H54 (cell line): ENCODE measurements at places on chromosomes 2 and 18.

- DNase-seq = no peak
These were observed 156.2 kb upstream of the CELF4 start for GRCh38 chr18:37721544-37722522.

DNA sequence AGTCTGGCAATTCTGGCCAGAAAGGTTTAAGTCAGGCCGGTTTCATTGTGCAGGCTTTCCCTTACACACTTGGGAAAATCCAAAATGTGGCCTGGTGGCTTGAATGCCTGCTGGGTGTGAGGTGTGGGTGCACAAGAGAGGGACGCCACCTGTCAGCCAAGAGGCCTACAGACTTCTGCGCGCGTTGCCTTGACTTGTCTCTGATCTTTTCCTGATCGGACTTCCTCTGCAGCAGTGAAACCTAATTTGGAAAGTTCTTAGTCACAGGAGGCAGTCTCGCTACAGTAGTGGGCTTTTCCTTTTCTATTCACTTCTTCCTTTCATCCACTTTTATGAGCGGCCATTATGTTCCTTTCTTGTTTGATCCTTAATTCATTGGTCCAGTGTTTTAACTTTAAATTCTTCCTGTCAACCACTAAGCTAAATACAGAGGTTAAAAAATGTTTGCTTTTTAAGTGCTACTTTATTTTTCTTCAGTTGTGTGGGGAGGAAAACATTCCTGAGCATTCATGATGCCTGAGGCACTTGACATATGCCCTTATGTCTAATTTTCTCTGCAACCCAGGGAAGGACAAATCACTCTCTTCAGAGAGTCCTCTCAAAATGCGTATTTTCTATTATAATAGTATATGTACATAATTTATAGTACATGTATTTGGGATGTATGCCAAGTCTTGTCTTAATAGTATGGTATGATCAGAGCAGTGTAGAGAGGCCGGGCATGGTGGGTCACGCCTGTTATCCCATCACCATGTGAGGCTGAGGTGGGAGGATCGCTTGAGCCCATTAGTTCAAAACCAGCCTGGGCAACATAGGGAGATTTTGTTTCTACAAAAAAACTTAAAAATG is 128.9 kb downstream of the WDSUB1 start:
- no peak for DNase-seq

- DNase-seq = no peak
These were observed 1208.6 kb upstream of the ZEB2 start for GRCh38 chr2:145728511-145728910.

DNA sequence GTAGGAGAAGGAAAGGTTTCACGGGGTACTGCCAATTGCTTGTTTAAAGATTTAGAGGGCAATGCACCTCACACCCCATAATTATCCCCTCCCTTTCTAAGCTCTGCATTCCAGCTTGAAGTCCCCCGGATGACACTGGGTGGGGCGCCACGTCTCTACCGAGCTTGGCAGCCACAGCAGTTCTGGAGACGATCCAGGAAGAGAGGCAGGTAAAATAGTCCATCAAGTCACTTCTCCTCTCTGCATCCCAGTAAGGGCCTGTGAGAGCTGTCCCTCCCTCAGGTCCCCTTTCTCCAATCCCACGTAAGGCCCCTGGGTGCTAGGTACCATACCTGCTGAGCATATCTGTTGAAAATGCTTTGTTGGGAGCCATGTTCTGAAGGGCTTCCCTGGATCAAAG is 65.7 kb downstream of the CAPN13 start:
- no peak for DNase-seq

DNA sequence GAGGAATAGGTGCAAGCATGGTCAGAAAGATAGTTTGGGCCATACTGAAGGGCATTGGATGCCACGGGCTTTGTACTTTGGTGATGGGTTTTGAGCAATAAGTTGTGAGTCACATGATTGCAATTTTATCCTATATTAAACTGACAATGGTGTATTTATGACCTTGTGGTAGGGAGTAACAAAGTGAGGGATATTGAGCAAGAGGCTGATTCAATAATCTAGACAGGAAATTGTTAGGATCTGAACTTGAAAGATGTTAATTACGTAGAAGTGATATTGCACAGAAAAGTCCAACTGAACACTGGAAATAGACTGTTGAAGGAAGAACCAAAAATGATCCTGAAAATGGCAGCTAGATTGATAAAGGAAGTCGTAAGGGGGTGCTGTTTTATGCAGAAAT is 46.6 kb upstream of the TCF4 start:
- no peak for DNase-seq

GRCh38 chr18:75723521-75724340 is 296.2 kb upstream of the SMIM21 start:
- DNase-seq = no peak

DNA sequence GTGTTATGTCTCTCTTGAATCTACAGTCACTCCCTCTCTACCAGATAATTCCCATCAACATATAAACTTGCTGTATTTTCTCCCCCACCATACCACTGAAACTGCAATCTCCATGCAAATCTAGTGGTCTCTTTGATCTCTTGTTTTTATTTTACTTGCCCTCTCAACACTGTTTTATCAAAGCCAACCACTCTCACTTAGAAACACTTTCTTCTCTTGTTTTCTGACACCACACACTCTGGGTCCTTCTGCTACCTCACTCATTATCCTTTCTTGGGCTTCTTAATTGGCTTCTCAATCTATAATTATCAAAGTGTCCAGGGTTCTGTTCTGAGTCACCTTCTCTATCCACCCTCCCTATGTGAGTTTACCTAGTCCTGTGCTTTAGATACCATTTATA is 2.0 kb upstream of the MCFD2 start:
- no peak for DNase-seq

- DNase-seq = no peak
These were observed 22.8 kb upstream of the ZNF385B start for GRCh38 chr2:179884193-179884592.

DNA sequence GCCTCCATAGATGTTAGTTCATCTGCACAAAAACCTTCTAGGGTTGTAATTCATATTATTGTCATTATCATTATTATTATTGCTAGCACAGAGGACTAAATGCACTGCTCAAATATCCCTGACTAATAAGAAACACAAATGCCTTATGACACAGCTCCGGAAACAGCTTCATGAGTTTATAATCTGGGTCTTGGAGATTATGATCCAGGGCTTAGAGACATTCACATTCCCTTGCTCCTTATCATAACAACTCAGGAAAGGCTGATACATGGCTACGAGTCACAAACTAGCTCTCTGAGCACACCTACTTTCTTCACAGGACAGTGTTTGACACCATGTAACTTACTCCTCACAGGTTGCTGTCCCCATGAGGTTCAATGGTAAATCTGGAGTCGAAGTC is 102.2 kb upstream of the TTC39C start:
- no peak for DNase-seq

DNA sequence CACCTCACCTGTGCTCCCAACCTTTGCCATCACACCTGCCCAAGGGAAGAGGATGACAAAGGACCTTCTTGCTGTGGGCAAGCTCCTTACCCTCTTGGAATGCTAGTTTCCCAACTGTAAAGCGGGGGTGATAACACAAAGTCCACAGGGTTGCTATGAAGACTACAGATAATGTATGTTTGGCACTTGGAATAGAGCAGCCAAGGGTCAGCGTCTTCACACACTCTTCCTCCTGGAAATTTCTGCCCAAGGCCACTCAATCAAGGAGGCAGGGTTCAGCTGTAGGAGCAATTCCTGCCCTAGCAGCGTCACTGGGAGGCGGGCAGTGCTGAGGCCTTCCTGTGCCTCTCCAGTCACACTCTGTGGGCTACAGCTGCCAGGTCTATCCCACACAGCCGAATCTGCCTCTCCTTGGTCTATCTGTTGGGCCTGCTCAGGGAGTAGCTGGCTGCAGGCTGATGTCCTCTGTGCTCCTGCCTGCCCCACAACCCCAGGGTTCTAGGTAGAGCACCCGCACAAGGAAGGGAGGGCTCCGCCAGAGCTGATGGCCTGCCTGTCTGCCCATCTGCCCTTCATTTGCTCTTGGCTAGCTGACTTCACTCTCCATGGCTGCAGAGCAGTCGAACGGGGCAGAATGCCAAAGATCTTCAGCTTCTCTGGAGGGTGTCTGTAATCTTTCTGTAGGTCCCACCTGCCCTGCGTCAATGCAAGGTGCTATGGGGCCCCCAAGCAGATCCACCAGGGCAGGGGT is 91.9 kb downstream of the MRO start:
- DNase-seq = no peak

- no peak for DNase-seq
These were observed 36.6 kb upstream of the SIGLEC15 start for GRCh38 chr18:45788861-45789260.

DNA sequence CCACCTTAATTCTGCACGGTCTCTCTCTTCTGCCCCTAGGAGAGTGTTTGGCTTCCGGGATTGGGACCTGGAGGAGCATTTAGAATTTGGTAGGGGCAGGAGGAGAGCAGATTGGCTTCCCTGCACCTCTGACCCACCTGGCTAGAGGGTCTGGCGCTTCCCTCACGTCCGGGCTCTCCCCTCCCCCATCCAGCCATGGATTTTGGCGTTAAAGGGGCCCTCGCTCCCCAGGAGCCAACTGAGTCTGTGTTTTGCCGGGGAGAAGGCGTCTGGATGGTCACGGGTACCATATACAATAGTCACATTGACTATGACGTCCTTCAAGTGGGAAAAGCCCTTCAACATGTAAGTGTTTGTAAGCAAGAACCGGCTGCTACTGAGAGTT is 6.6 kb downstream of the HOXD3 start:
- no peak for DNase-seq

- no peak for DNase-seq
These were observed 11.2 kb upstream of the CALCRL start for GRCh38 chr2:187459256-187459655.

DNA sequence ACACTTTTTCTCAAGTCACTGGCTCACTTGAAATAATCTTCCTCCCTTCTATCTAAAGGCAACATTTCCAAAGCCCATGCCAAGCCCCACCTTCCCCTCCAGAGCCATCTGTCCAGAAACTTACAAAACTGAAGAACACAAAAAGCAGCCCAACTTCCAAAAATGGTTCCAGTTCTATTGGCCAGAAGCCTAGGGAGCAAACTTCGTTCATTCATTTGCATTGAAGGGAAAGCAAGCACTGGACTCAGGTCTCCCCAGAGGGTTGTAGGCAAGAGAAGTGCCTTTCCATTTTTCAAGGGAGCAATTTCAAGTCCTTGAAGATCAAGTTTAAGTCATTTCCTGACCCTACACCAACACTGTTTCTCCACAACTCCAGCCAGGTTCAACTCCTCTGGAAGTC is 585.0 kb downstream of the BCL11A start:
- no peak for DNase-seq

DNA sequence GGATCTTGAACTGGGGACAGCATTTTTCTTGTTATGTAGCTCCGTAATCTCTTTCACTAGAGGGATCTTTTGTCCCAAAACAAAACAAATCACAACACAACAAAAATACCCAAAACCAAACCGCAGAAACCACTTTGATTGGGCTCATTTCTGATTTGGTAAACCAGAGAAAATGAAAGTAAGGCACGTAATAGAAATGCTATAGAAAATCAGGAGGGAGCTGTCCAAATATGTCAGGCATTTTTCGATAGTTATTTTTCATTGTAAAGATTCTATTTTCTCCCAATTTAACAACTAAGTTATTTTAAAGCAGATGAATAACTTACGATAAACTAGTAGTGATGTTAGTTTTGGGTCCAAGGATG is 406.5 kb downstream of the XIRP2 start:
- DNase-seq = peak; percentile 2

GRCh38 chr18:36176177-36176584 is 11.1 kb upstream of the MOCOS start:
- no peak for DNase-seq

GRCh38 chr2:180657054-180657453 is 323.4 kb upstream of the UBE2E3 start:
- no peak for DNase-seq

DNA sequence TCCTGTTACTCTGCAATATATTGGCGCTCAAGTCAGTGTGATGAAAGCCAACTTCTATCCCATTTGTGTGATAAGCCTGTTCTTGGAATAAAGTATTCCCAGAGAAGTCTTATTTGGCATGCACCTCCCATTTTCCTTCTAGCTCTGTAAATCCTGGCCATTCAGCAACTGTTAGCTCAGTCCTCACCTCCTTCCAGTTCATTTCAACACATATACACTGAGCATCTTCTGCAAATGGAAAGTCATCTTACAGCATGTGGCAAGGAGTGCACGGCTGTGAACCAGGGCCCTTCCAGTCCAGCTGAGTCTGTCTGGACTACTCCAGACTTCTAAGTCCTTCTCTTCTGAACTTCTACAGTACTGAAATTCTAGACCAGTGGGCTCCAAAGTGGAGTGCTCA is 53.1 kb downstream of the SPATS2L start:
- DNase-seq = no peak

DNA sequence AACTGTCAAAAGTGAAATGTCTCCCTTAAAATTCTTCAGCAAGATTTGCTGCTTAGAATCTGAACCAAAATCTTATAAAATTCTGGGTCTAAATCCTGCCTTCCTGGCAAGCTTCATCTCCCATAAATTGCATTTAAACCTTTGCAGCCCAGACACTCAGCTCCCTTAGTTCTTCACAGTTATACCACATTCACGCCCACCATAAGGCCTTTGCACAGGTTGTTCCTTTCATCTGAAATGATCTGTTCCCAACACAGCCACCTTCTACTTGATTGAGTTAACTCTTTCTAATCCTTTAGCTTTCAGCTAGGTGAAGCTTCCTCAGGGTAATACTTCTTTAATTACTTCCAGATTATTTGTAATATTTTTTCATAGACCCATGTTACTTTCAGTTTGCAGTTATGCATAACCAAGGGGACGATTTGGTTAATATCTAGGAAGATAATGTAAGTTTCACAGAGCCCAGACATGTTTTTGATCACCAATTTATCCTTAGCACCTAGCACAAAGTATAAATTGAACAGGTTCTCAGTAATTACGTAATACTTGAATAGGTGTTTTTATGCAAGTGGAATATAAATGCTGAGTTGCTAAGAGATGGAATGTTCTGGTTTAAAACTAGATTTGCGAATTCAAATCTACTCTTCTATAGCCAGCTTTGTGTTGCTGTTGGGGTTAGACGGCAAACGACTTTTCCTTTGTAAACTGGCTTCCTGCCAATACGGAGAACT is 779.7 kb upstream of the PKDCC start:
- no peak for DNase-seq

DNA sequence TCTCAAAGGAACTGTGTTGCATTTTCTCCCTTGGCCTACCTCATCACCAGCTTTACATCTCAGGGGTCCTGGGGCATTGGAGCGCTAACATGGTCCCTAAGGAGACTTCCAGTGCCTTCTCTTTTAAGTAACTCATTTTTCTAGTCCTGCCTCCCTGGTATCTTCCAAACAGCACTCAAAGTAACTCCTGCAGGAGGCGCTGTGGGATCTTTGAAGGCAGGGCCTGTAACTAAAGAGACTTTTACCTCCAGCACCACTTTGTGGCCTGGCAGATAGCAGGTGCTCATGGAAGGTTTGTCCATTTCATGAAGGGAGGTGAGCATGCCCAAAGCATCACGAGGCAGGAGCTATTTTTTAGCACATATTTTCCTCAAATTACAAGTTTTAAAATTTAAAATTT is 411.0 kb upstream of the GYPC start:
- DNase-seq = peak; percentile 6
